Fibroblast of skin of back (primary cell): ENCODE measurements at places on chromosomes 3 and 15.

DNA sequence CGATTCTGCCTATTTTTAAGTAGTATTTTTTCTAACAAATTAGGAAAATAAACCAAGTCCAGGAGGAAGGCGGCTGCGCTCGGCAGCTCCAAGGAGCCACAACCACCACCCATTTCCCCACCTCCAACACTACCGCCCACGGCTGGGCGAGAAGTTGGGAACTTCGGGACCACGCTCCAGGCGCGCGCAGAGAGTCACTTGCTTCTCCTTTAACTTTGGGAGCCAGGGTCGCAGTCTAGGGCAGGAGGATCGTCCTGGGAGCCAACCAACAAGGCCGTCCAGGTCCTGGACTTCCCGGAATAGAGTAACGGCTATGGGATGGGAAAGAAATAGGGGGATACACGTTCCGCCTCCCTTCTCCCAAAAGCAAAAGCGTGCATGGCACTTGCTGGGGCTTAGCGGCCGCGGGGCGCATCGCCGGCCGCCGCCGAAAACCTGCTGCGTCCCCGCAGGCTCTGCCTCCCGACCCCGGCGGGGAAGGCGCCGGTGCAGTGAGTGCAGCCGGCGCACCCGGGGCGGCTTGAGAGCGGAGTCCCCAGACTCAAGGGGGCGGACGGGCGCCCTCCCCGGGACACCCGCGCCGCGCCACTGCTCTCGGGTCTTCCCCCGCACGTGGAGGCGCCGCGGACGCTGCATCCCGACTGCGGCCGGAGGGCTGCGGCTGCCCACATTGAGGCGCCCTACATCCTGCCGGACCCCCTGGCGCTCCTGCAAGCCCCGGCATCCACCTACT is 699 bp downstream of the MEGF11 start:
- DNase-seq, result peak; percentile 11

GRCh38 chr3:39038165-39038564 is 13.6 kb downstream of the SCN11A start:
- peak; percentile 86 for DNase-seq

- DNase-seq, result peak; percentile 85
Measured at GRCh38 chr15:75718328-75718727, 5.7 kb upstream of the CSPG4 start.

DNA sequence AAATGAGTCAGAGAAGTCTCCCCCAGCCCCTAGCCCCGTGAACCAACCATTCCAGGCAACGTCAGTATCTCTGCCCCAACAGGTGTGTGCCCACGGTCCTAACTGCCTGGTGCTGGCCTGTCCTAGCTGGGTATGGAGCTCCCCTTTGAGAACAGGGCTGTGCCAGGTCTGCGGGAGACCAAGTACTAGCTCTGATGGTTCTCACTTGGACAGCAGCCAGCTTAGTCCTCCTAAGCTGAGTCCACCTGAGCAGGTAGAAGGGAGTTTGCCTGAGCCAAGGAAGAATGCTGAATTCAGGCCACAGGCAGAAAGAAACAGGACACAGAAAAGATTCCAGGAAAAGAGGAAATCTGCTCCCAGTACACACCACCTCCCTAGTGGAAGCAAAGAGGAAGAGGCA is 33.1 kb upstream of the PARL start:
- DNase-seq, result no peak

GRCh38 chr3:70984776-70985482 is 598.6 kb downstream of the FOXP1 start:
- peak; percentile 48 for DNase-seq

DNA sequence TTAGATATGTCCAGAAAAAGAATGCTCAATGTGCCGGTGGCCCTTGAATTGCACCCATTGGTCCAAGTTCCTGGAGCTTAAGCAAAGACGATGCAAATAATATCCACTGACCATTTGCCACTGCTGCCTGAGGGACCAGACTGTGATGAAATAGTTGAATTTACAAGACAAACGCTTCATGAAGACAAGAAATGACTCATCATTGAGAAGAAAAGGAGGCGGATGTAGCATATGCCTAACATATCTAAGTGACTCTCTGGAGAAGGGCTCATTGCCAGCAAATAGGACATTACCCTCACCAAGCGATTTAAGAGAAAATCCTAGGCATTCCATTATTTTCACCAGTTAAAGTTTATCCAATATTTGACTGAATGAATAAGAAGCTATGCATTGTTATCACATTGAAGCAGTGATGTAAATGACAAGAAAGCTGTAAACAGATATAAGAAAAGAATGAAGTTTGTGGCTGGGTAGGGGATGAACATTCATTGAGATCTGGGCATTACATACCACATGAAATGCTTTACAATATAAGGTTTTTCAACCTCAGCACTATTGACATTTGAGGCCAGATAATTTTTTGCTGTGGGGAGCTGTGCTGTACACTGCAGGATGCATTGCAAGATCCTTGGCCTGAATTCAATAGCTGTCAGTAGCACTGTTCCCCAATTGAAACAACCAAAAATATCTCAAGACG is 48.9 kb upstream of the CPNE4 start:
- peak; percentile 26 for DNase-seq
